NCI-H1436 (cell line): ENCODE measurements at places on chromosomes 4 and X.

- no peak for DNase-seq
Observed at GRCh38 chr4:142416711-142417275, 429.3 kb downstream of the INPP4B start.

- no peak for DNase-seq
Observed at GRCh38 chrX:70169281-70169680, 8.0 kb upstream of the DGAT2L6 start.

GRCh38 chr4:180840142-180840541 lies 1403.1 kb upstream of the TENM3 start:
- DNase-seq, result no peak

- no peak for DNase-seq
Observed at GRCh38 chr4:21118301-21118700, 418.0 kb downstream of the PACRGL start.

DNA sequence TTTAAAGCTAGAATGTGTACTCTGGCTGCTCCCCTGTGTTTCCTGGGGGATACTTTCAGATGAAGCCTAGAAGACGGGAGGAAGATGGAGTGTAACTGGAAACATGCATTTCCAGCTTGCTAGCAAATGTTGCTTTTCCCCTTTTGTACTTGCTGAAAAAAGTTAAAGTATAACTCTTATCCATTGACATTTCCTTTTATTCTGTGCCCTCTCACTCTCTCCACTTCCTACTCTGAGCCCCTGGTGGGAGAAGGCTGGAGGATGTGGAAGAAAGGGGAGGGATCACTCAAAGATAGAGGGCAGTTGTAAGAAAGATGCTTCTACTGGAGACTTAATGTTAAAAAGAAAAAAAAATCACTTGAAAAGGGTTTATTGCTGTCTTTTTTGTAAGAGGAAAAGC lies 396.5 kb downstream of the DTHD1 start:
- DNase-seq, result no peak

DNA sequence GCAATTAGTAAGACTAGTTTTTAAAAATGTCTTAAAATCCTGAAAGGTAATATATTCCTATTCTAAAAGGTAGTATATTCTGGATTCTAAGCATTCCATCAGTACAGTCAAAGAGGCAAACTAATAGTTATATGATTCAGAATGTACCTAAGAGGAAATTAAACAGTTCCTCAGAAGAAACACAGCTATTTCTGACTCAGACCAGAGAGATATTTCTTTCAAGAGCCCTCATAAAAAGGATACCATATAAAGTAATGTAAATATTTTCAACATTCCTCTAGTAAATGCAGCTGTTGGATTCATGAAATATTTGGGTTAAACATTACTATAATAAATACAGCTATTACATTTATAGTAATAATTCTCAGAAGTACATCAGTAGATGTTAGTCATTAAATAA lies 358.3 kb downstream of the MAGEB5 start:
- no peak for DNase-seq

GRCh38 chr4:110344165-110344564 lies 131.8 kb upstream of the ENPEP start:
- DNase-seq, result no peak

GRCh38 chr4:81688085-81688484 lies 216.4 kb upstream of the RASGEF1B start:
- no peak for DNase-seq

GRCh38 chr4:53208753-53209152 lies 157.1 kb downstream of the SCFD2 start:
- no peak for DNase-seq

GRCh38 chrX:17601441-17602200 lies 135.7 kb upstream of the SCML1 start:
- DNase-seq, result no peak

DNA sequence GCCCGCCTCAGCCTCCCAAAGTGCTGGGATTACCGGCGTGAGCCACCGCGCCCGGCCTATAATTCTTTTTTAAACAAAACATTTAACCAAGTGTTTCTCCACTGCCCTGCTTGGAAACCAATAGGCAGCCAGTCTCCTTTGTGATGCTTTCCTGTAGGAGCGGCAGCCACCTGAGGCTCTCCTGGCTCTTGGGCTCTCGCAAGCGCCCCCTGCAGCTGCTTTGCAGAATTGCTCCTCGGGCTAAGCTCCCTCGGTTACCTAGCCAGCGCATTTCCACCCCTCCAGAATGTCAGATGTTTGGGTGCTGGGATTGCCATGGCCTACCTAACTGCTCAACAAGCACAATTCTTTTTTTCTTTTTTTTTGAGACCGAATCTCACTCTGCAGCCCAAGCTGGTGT lies 7.7 kb downstream of the S100P start:
- no peak for DNase-seq

DNA sequence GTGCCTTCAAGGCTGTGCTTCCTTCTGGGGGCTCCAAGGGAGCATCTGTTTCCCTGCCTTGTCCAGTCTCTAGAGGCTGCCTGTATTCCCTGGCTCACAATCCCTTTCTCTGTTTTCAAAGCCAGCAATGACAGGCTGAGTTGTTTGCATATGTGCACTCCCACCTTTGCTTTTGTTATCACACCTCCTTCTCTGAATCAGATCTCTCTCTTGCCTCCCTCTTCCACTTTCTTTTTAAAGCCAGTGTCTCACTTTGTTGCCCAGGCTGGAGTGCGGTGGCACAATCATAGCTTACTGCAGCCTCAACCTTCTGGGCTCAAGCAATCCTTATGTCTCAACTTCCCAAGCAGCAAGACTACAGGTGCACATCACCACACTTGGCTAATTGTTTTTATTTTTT lies 37.1 kb upstream of the LEF1 start:
- DNase-seq, result no peak

DNA sequence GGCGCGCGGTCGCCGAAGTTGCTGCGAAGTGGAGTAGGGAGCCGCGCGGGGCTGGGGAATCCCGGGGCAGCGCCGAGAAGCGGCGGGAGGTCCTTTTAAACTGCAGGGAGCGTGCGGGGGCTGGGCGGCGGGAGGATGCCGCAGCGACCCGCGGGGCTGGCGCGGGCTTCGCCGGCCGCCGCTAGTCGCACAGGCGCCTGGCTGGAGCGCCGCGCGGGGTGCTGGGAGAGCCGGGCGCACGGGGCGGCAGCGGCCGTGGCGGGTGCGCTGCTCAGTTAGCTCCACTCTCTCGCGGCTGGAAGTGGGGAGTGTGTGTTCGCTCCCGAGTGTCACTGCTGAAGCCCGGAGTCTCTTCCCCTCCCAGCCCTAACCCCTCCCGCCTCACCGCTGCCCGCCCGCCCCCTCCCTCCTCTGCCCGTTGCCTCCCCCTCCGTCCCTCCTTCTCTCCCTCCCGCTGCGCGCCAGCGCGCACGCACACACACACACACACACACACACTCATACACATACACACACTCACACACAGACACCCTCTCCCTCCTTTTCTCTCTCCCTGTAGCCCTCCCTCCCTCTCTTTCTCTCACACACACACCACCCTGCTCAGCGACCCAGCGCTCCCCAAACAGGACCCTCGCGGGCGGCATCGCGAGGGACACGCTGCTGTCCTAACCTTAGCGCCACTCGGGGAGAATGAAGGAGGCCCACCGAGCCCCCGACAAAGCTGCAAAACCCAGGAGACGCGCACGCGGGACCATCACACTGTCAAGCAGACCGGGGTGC lies at the start of gene NDNF:
Gene NDNF (minus strand): TSS at position 312 of the 780 bp plus-strand sequence. CDS start 26,698 bp downstream, outside the sequence.
- peak; percentile 18 for DNase-seq

DNA sequence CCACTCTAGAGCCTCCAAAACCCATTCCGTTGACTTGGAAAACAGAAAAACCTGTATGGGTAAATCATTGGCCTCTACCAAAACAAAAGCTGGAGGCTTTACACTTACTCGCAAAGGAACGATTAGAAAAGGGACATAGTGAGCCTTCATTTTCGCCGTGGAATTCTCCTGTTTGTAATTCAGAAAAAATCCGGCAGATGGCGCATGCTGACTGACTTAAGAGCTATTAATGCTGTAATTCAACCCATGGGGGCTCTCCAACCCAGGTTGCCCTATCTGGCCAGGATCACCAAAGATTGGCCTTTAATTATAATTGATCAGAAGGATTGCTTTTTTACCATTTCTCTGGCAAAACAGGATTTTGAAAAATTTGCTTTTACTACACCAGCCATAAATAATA lies 60.8 kb downstream of the ZNF732 start:
- peak; percentile 24 for DNase-seq
